ENCODE measurements at places on chromosomes 2 and 18. TPM values are rescaled to one million over a fixed set of nuclear protein-coding genes. Genes with fewer than 3 reads are reported as not detected.

The GREB1 gene
- 0.31 TPM for total RNA-seq

The TTN gene
- 29.2 TPM for total RNA-seq

The MARCO gene
- total RNA-seq = 0.22 TPM

The C2orf92 gene
- 12.4 TPM for total RNA-seq
